ENCODE measurements at places on chromosomes 12 and 14.

- peaks cover 39% of the 10 kb centered on the region for H3K4me1 ChIP-seq
- H3K4me3 ChIP-seq = no peak overlapping the region
- H3K36me3 ChIP-seq = no peaks in the 10 kb centered on the region
- DNase-seq = no peak
- peaks cover 10% of the 10 kb centered on the region for H3K27me3 ChIP-seq
Measured at GRCh38 chr14:100671906-100672305, 54.8 kb upstream of the DLK1 start.

GRCh38 chr12:1213618-1214205 lies 222.7 kb downstream of the ERC1 start:
- DNase-seq = no peak
- H3K4me1 ChIP-seq = 0 out of 2 replicates have a peak, but pooled peaks cover 5% of the 10 kb centered on the region
- H3K27me3 ChIP-seq = no peaks in the 10 kb centered on the region
- H3K27ac ChIP-seq = no peak overlapping the region
- H3K36me3 ChIP-seq = peaks cover 14% of the 10 kb centered on the region
- no peak overlapping the region for H3K4me3 ChIP-seq

DNA sequence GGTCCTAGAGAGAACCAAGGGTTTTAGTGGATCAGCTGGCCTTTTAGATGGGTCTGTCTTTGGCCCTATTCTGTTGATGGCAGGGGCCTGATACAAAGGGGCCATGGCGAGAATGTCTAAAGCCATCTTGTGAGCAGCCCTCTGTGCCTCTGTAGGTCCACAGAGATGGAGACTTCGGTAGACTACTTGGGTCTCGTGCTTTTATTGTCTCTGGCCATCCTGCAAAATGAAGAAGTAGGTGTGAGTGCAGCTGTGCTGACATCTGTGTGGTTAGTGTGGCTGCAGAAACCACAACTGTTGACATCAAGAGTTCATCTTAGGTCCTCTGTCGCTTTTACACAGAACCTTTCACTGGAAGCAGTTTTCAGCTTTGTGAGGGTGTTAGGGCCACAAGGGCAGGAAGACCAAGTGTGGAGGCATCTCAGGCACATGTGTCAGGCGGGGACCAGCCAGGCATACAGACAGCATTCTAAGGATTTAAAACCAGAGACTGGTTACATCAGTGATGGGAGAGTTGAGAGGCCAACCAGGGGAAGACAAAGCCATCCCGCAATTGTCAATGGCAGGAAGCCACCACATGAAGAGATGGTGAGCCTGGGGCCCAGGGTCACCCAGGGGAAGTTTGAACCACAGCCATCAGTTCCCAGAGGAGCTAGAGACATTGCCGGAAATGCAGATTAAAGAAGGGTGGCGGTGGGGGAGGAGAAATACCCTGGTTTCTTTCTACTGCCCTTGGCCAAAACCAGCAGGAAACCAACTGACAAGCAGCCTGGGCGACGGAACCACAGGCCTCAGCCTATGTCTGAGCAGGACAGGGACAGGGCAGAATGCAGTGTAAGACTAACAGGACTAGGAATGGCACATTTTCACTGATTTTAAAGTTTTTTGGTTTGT lies 13.0 kb upstream of the TPCN1 start:
- peak overlapping the region; percentile 54 for H3K27ac ChIP-seq
- H3K4me1 ChIP-seq = peaks cover 32% of the 10 kb centered on the region
- DNase-seq = peak; percentile 7
- H3K4me3 ChIP-seq = no peak overlapping the region
- peaks cover 2% of the 10 kb centered on the region for H3K27me3 ChIP-seq

DNA sequence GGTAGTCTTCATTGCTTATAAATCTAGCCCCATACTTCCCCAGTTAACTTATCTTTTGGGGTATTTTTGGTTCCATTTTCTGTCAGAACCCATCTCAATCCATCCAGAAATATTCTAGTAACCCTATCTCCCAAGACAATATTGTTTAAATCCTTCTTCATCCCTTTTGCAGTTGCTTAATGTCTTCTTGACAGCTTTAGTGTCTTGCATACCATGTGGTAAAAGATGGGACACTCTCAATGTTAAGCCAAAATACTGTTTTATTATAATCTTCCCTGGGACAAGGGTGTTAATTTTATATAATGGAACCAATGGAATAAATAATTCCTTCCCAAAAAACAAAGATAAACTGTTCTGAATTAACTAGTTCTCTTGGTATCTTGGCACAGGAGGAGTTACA lies 450.2 kb downstream of the CCER1 start:
- no peak overlapping the region for H3K27ac ChIP-seq
- DNase-seq = no peak
- H3K4me3 ChIP-seq = no peak overlapping the region
- no peaks in the 10 kb centered on the region for H3K36me3 ChIP-seq
- no peaks in the 10 kb centered on the region for H3K27me3 ChIP-seq

DNA sequence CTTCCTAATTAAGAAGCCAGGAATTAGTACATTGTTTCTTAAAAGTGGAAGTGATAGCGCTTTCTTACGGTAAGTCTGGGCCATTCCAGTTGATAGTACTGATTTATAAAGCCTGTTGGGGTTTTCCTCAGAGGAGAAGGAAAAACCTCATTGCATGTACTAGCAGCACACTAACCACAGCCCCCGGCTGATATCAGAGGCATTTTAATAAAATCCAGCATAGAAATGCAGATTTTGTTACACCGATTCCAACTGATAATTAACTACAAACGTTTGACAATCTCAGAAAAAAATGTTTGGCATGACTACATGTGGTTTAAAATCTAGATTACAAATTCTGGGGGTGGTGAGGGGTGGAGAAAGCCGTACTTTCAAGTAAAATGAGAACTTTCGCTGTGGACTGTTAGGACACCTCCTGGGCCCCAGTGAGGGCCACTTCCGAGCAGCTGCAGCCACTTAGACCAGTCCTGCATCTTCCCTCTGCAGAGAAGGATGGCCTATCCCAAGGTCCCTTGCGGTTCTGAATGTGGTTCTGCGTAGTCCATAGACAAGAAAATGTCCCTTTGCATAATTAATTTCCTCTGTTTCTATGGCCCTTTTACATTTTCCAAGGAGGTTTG lies 374.4 kb downstream of the NUAK1 start:
- H3K4me1 ChIP-seq = peaks cover 15% of the 10 kb centered on the region
- H3K4me3 ChIP-seq = no peak overlapping the region
- H3K27ac ChIP-seq = no peak overlapping the region
- DNase-seq = no peak
- H3K36me3 ChIP-seq = peaks cover 5% of the 10 kb centered on the region

- no peak overlapping the region for H3K4me3 ChIP-seq
- no peaks in the 10 kb centered on the region for H3K4me1 ChIP-seq
- no peak for DNase-seq
- H3K36me3 ChIP-seq = peaks cover 59% of the 10 kb centered on the region
Measured at GRCh38 chr12:101906226-101906625, 28.8 kb downstream of the DRAM1 start.

DNA sequence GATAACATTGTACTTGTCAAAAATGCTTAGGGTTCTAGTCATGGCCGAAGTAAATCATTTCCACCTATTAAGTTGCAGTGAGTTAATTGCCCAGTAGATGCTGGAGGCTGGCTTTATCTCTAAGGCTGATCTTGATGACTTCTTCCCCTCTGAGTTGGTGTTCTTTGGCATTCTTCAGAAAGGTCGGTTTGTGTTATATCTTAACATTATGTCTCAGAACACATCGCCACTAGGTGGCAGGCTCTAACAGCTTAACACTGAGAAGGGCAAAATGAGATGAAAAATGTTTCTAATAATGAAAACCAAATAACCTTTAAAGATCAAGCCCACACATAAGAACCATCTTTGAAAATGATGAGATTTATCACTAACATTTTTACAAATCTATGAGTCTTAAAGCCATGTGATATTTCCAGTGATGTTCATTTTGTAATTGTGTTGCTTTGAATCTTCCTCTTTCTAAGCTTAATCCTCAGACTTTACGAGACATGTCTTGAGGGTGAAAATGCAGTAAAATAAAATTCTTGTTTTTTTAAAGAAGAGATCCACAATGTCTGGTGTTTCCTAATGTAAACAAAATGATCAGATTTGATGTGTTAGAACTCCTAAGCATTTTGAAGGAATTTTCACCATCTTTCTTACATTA lies 28.6 kb downstream of the SUDS3 start:
- peak; percentile 68 for DNase-seq
- 0 out of 2 replicates have a peak overlapping the region, but pooled peaks have one; percentile 7 for H3K27ac ChIP-seq
- H3K4me1 ChIP-seq = peaks cover 44% of the 10 kb centered on the region
- no peak overlapping the region for H3K4me3 ChIP-seq
- H3K27me3 ChIP-seq = no peaks in the 10 kb centered on the region

DNA sequence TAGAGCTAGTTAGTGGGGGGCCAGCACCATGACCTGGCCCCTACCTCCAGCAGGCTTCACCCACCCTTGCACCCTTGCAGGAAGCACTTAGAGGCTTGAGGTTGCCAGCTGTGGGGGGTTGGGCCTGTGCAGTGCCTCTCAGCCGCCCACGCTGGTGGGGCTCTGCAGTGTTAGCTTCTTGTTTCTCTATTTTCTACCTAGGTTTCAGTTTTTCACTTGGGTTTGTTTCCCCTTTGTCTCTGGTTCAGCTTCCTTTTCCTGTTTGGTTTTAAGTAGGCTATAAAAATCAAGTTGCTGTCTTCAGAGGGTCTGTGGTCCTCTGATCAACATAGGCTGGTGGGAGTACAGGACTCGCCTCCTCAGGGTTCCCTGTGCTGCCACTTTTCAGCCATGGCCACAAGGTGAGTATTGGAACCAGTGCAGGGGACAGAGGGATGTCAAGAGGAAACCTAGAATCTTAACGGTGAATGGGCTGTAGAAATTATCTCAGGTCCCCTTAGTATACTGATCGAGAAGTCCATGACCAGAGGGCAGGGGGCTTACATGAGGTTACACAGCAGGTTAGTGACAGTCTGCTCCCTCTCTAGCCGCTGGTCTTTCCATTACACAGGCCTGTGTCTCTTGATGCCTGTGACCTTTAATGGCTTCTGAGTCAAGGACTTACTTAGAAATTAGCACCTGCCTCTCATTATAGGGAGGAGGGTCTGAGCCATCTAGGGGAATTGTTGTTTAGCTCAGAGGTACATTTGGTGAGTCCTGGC lies at the start of gene EVL:
TSS of gene EVL (plus strand) at position 312 of the 761 bp plus-strand sequence. CDS start at position 391, 79 bp downstream.
- H3K27me3 ChIP-seq = peaks cover 9% of the 10 kb centered on the region
- no peaks in the 10 kb centered on the region for H3K36me3 ChIP-seq
- H3K27ac ChIP-seq = no peak within 1 kb of the TSS
- H3K4me3 ChIP-seq = no peak within 1 kb of the TSS

DNA sequence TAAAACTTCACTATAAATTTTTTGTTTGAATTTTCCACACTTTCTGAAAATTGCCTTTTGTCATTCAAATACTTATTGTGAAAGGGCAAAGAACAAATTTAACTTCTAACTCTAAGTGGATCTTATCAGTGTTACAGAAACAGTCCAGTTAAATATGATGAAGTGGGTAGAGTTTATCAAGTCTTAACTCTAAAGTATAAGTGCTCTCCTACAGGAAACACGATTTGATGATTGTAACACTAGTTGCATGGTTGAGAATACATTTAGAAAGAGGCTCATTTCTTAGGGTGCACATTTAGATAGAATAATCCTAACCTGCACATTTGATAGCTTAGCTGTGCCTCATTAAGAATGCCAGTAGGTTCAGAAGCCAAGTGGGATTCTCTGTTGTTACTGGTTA lies 838.3 kb upstream of the ATXN7L3B start:
- no peak for DNase-seq
- H3K36me3 ChIP-seq = no peaks in the 10 kb centered on the region
- no peaks in the 10 kb centered on the region for H3K4me1 ChIP-seq

- no peak overlapping the region for H3K4me3 ChIP-seq
- no peak overlapping the region for H3K27ac ChIP-seq
Measured at GRCh38 chr14:104084251-104085002, 1.1 kb upstream of the ASPG start.

GRCh38 chr12:88006351-88006750 lies 22.9 kb downstream of the C12orf50 start:
- no peak overlapping the region for H3K4me3 ChIP-seq
- H3K36me3 ChIP-seq = no peaks in the 10 kb centered on the region
- no peaks in the 10 kb centered on the region for H3K4me1 ChIP-seq
- H3K27me3 ChIP-seq = no peaks in the 10 kb centered on the region

- no peaks in the 10 kb centered on the region for H3K27me3 ChIP-seq
- no peak for DNase-seq
- H3K36me3 ChIP-seq = peaks cover 13% of the 10 kb centered on the region
- no peak overlapping the region for H3K4me3 ChIP-seq
Measured at GRCh38 chr12:6337958-6338433, 3.9 kb downstream of the TNFRSF1A start.

GRCh38 chr12:51593539-51593938 lies 2.5 kb downstream of the SCN8A start:
- H3K27me3 ChIP-seq = no peaks in the 10 kb centered on the region
- peak overlapping the region; percentile 89 for H3K4me3 ChIP-seq
- peaks cover 12% of the 10 kb centered on the region for H3K36me3 ChIP-seq
- H3K4me1 ChIP-seq = peaks cover 63% of the 10 kb centered on the region
- no peak overlapping the region for H3K27ac ChIP-seq
- peak; percentile 47 for DNase-seq

GRCh38 chr12:122888232-122888752 lies 7.6 kb downstream of the VPS37B start:
- peak overlapping the region; percentile 81 for H3K27ac ChIP-seq
- no peaks in the 10 kb centered on the region for H3K36me3 ChIP-seq
- H3K27me3 ChIP-seq = no peaks in the 10 kb centered on the region
- H3K4me3 ChIP-seq = peak overlapping the region; percentile 4

DNA sequence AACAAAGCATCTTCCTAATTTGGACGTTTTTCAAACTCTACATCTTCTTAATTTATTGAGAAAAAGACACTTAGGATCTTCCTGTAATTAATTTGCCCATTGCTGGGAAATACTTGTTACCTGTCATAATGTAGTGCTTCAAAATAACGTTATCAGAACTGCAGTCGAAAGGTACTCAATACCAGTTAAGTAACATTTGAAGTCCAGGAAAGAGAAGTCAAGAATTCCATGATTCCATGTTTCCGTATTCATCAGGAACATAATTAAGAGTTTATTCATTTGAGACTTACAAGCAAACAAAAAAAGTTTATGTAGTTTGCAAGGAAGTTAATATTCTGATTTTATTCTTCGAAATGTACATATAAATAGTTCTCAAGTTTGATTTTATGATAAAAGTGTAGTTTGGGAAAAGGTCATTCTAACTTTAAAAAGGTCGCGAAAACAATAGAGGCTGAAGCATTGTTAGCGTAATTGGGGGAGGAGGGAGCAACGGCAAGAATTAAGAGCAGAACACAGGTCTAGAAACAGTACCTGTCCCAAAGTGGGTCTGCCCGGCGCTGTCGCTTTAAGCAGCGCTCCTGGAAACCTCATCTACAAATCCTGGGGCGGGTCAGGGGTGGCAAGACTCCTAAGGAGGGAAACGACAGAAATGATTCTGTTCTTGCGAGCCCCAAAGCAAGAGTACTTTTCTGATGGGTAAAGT lies 1.2 kb upstream of the KCNMB4 start:
- H3K4me3 ChIP-seq = peak overlapping the region; percentile 71
- H3K4me1 ChIP-seq = peaks cover 20% of the 10 kb centered on the region
- no peaks in the 10 kb centered on the region for H3K36me3 ChIP-seq
- DNase-seq = no peak
- peaks cover 22% of the 10 kb centered on the region for H3K27me3 ChIP-seq
- H3K27ac ChIP-seq = no peak overlapping the region
